ENCODE measurements at places on chromosomes 12 and 14.

DNA sequence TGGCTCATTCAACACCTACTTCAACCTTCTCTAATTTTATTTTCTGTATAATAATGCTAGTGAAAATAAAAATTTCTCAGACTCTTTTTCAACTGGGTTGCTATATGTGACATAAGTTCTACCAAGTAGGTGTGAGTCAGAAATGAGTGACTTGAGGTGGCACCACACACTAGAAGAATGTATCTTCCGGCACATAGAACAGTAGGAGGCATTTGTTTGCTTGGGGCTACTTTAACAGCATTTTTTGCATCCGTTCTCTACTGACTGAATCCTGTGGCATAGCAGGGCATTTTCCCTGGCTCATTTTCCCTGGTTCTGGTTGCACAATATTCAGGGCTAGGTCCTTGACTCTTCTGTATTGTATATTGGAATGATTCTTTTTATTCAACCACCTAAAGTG lies 194.0 kb upstream of the SLC16A7 start:
- DNase-seq = no peak

- no peak for DNase-seq
These were observed 97.3 kb upstream of the ALX1 start for GRCh38 chr12:85182699-85183098.

DNA sequence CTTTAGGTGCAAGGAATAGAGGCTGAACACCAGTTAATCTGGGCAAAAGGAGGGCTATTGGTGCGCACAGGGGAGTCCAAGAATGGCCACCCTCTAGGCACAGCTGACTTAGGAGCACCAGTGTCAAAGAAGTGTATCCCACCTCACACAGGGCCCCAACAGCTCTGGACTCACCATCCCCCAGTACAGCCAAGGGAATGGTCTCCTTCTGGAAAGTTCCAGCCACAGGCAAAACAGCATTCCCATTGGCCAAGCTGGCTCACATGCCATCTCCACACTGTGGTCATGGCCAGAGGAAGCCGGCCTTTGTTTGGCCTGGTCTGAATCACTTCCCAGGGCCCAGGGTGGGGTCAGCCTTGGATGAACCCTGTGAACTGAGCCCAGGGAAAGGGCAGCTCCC lies 120.1 kb downstream of the DICER1 start:
- no peak for DNase-seq

DNA sequence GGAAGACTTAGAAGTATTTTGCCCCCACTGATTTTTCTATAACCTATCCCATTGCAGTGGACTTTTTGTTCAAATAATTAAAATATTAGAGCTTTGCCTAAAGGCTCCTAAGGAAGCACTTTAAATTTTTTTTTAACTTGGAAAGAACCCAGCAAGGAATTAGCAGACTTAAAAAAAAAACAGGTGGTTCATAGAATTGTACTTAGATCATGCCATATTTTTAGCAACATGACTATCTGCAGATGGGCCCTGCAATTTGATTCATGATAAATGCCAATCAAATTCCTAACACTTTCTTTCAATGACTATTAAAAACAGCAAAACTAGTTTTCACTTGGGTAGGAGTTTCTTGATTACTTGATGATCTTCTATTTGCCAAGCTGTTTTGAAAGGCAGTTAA lies 11.5 kb downstream of the ADAMTS20 start:
- no peak for DNase-seq

DNA sequence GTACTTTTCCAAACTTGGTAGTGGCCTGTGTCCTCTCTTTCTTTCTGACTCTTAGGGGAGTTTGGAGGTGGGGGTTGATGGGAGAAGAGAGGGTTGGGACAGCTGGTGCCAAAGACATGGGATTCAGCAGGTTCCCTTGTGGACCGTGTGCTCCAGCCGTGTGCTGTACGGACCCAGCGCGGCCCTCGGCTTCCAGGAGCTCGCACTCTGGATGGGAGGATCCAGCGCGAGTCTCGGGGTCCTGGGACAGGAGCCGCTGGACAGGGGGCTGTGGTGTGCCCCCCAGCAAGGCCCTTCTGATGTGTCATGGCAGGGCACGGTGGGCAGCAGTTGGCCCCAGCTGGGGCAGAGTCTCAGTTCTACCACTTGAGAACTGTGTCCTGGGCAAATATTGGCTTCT lies 45.0 kb upstream of the TSPAN9 start:
- no peak for DNase-seq

DNA sequence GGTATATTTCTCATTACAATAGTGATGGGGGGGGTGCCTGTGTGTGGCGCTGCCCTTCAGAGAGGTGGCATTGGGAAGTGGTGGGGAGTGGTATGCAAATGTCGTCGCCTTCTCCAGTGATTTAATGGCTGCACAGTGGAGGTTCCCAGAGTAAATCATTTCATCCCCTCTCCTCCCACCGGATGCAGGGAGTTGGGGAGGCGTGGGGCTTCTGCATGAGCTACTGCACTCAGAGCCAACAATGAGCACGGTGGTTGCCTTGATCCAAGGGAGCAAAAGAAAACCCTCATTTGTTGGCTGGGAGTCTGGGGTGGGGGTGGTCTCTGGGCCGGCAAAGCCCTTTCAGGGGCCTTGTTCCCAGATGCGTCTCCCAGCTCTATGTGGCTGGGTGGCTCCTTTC lies 124.3 kb downstream of the AACS start:
- DNase-seq = no peak

- no peak for DNase-seq
These were observed 70.1 kb downstream of the TSPAN9 start for GRCh38 chr12:3147260-3147659.

GRCh38 chr12:94460616-94460959 lies 921 bp upstream of the CEP83 start:
- DNase-seq = no peak

GRCh38 chr12:89129167-89129870 lies 223.0 kb downstream of the DUSP6 start:
- DNase-seq = no peak

GRCh38 chr12:77953528-77954205 lies 123.0 kb downstream of the NAV3 start:
- DNase-seq = no peak

DNA sequence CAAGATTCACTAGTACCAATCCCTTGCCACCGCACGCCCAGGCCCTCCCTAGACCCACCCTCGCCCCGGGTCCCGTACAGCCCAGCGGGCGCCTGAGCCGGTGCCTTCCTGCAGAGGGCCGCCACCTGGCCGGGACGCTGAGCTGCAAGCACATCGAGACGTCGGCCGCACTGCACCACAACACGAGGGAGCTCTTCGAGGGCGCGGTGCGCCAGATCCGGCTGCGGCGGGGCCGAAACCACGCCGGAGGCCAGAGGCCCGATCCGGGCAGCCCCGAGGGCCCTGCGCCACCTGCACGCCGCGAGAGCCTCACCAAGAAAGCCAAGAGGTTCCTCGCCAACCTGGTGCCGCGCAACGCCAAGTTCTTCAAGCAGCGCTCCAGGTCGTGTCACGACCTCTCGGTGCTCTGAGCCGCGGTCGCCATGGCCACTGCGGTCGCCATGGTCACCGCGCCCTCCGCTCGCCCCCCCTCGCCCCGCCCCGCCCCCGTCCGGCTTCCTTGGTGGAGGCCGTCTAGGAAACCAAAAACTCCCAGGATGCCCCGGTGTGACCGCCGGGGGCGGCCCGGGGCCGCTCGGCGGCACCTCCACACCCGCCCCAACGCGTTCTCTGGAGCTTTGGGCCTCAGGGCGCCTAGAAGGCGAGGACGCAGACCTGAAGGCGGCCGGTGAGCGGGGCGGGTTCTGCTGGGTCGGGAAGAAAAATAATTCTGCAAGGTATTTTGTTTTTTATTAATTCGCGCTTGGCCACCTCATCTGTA lies 3.7 kb downstream of the REM2 start:
- DNase-seq = peak; percentile 71

DNA sequence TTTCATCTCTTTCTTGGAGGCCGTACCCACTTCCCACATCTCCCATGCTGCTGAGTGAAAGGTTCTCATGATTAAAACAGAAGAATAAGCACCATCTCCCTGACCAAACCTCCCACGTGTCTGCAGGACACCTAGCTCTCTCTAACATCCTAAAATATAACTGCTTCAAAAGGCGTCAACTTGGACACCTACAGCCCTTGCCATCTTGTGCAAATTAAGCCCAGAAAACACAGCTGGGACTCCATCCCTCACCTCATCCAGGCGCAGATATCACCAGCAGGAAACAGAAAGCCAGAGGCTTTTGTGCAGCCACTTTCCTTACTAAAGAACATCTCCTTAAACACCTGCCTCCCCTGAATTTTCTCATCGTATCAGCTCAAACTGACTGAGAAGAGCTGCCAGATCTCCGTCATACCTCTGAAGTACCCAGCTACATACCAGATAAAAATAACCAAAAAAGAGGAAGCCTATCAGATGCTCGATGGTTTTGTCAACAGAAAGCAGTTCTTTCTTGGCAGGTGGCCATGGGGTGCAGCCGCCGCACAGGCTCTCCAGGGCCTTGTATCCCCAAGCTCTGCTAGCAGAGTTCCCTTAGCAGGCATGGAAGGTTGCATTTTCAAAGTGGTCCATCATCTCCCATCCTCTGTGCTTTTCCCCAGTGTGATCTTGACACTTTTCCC lies 28.8 kb downstream of the MAP3K9 start:
- DNase-seq = no peak

DNA sequence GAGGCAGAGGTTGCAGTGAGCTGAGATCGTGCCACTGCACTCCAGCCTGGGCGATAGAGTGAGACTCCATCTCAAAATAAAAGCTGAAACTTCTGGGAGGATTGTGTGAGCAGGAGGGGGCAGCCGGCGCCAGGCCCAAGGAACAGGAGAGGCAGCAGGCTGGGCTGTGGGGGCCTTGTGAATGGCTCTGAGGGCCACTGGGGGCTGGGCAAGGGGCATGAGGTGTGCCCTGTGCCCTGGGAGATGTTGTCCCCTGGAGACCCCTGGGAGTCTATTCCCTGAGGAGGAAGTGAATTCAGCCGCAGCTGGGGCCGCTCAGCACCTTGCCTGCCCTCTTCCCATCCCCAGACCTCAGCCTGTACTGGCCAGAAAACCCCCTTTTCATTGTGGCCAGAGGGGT lies 4.9 kb downstream of the LBHD2 start:
- DNase-seq = no peak

DNA sequence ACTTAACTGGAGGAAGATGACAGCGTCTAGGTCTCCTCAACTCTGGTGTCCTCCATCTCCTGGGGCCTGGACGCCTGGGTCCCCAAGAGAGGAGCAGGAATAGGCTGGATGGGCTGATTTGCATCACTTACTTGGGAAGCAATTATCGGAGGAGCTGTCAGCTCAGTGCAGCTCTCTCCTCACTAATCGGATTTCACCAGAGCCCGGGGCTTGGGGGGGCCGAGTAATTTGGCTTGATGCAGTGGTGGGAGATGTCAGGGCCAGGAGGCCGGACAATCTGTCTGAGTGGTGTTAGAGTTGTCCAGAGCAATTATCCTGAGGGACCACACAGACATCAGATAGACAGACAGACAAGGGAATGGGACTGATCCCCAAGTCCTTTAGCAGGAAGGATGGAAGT lies 4.6 kb upstream of the SMUG1 start:
- DNase-seq = no peak

GRCh38 chr14:66624336-66624937 lies 116.5 kb downstream of the GPHN start:
- DNase-seq = no peak

- no peak for DNase-seq
These were observed 1.4 kb downstream of the DUSP6 start for GRCh38 chr12:89350630-89351488.

DNA sequence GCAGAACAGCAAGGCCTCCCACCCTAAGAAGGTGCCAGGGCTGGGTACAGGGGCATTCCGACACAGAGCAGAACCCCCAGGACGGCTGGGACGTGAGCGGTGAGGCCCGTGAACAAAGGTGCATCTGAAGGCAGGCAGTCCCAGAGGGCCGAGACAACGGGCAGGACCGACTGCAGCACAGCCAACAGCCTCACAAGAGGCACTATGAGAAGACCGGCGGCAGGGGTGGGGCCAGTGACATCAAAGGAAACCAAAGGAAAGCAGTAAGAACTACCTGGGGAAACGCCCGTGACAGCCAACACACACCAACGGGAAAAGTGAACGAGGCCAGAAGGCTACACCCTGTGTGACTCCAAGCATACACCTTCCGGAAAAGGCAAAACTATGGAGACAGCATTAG lies 9.1 kb downstream of the BTBD6 start:
- DNase-seq = no peak

DNA sequence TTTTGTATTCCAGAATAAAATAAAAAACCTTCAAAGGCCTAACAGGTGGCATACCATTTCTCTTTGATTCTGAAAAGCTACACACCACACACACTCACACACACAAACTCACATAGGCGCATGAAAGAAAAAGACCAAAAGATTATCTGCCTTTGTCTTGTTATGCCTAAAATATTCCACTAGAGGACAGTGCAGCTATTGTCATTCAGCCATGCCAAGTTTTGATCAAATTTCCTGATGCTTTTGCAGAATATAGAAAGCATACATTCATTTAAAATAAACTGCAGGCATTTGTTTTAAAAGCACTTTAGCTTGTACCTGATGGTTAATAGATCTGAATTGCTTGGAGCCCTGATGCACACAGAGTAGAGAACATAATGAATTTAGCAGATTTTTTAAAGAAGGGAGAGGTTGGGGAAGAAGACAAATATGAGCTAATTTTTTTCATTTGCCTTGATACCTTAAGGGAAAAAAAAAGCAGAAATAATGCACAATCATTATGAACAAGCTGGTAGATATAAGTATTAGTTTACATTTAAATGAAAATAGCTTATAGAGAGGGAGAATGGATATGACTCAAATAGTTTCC lies 1766.9 kb upstream of the SEL1L start:
- no peak for DNase-seq

DNA sequence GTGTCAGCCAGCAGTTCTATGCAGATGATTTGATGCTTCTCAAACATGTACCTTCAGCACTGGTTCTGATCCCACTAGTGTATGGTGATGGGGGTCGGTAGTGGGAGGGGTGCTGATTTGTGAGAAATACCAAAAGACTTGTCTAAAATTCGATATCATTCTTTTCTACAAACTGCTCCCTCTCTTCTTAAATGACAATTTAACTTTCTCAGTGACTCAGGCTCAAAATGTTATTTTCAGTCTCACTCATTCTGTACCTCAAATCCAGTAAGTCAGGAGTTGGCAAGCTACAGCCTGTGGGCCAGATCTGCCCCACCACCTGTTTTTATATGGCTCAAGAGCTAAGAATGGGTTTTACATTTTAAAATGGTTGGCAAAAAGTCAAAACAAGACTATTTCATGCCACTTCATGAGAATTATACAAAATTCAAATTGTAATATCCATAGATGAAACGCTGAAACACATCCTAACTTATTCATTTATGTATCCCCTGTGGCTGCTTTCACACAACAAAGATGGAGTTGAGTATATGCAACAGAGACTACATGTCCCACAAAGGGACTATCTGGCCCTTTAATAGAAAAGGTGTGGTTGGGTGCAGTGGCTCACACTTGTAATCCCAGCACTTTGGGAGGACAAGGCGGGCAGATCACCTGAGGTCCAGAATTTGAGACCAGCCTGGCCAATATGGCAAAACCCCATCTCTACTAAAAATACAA lies 6.6 kb upstream of the NOP2 start:
- no peak for DNase-seq

DNA sequence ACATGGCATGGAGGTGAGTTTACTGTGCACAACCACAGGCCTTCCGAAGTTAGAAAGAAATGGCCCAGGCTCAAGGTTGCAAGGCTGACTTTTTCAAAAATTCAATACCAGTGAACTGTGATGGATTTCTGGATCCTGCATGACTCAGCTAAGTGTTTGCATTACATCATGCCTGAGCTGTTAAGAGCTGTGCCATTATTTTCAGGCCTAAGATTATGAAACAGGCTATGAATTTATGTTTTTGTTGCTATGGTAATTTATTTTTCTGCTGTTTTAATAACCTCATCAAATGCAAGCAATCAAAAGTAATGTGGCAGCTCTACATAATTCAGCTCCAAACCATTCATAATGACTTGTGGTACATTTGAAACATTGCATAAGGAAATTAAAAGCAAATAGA lies 457.7 kb upstream of the TMEM132C start:
- no peak for DNase-seq

Data from activated CD4-positive, CD25-positive, alpha-beta regulatory T cell (primary cell).